NCI-H1436 (cell line): ENCODE measurements at places on chromosomes 1 and 21.

DNA sequence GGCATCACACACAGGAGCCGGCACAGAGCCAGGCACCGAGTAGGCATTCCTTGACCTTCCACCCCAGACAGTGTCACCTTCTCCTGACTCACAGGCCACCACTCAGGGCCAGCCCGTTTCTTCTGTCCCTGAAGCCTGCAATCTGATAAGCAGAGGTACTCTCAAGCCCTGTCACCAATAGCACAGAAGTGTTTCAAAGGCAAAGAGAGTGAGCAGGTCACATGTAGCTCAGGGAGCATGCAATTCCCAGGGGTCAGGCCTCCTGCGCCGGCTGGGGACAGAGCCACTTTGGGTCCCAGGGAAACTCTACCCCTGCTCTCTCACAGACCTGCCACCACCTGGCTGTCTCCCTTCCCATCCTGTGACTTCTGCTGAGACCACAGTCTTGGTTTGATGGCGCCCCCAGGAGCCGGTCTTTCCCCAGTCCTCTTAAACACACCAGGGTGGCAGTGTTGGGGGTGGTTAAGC is 13.2 kb downstream of the CAPN9 start:
- peak; percentile 73 for DNase-seq

GRCh38 chr1:146007489-146008133 is 11.2 kb upstream of the TXNIP start:
- no peak for DNase-seq

DNA sequence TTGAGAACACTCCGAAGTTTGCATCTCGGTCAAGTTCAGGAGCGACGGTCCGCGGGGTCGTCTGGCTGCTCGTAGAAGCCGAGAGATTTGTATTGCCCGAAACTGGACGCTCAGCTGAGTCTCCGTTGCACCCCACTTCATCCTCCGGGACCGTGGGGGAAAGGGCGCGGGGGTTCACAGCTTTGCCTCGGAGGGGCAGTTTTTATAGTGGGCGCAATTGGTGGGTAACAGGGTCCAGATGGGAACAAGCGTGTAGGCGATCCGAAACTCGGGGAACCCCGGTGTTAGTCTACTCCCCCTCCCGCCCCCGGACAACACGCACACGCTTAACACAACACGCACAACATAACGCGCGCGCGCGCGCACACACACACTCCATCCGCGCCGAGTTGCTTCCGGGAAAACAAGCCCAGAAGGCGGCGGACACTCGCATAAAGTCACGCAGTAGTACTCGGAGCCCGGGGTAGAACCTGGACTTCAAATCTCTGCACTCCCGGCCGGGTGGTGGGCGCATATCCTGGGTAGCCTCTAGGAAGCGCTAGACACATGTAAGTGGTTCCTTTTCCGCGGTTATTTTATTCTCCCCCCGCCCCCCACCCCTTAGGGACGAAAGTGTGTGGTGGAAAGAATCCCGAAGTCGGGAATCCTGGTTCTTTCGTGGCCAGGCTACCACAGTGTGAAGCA is 1.1 kb upstream of the JUN start:
- peak; percentile 24 for DNase-seq

- DNase-seq, result no peak
These were observed 5.0 kb upstream of the ADAMTS1 start for GRCh38 chr21:26850116-26850643.

DNA sequence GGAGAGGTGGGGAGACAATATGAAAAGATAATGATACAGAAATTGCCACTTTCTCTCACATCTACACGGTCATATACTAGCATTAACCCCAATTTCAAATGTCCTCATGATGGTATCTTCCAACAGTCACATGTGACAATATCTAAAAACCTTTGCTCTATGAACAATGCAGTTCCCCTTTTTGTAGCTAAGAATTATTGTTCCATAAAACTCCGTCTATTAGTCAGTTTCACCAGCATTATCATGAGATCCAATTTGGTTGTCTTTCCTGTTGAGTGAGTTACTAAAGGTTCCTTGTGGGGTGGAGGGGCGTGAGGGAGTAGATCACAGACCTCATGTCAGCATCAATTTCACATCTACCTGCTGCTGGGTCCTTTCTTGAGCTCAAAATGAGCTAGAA is 1.7 kb downstream of the TIAM1 start:
- no peak for DNase-seq

DNA sequence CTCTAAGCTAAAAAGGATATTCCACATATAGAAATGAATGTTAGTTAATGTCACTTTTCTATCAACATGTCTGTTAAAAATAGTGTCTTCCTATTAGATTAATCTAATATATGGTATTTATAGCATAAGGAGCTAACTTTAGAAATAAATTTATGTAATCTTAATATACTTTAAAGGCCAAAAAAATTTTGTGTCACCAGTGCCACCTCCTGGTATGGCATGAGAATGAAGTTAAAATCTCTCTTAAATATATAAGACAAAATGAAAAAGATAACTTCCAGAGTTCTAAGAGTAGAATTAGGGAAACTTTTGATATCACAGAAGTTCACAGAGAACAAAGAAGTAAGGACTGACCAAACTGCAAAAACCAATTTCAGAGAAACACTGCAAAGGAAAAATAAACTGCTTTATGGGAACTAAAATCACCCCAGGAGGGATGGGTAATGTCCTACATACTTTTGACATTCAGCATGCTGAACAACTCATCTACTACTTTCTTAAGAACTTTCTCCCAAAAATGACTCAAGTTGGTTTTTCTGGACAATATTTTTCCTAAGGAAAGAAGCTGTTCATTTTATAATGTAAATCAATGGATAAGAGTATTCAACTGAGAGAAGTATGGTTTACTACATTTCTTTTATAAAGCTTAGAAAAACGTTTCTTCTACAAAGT is 82.8 kb downstream of the TRIM33 start:
- no peak for DNase-seq

DNA sequence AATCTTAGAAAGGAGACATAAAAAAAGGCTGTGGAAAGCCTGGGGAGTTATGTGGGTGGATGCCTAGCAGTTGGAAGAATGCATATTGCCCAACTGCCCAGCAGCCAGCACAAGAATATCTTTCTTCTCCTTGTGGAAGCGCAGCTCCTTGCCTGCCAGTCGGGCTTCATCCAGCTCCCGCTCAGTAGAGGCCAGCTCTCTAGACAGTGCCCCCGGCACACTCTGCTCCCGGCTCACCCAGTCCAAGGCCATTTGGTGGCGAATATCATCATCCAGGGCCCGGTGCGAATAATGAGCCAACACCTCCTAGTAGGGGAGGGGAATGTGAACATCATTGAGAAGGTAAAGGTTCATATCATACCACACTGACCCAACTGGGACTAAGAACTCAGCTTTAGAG is 9.0 kb upstream of the RBM8A start:
- DNase-seq, result no peak

GRCh38 chr1:212242985-212243308 is 42.3 kb upstream of the PPP2R5A start:
- DNase-seq, result no peak

DNA sequence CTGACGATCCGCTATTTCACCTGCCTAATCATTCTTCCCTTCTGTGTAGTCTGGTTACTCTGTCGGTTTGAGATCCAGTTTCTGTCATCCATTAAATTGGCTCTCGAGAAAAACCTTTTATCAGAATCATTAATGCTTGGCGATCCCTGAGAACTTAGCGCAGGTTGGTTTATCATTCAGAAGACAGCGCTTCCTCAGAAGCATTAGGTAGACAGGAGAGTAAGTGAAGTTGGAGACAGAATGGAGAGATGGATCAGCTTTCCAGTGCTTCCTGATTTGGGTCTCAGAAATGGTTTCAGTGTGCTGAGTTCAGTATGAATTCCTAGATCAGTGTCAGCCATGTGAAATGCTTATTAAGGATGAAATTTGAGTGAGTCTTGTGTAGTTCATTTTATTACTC is 1.3 kb downstream of the USP1 start:
- no peak for DNase-seq

GRCh38 chr21:29104239-29104708 is 26.2 kb upstream of the MAP3K7CL start:
- no peak for DNase-seq

DNA sequence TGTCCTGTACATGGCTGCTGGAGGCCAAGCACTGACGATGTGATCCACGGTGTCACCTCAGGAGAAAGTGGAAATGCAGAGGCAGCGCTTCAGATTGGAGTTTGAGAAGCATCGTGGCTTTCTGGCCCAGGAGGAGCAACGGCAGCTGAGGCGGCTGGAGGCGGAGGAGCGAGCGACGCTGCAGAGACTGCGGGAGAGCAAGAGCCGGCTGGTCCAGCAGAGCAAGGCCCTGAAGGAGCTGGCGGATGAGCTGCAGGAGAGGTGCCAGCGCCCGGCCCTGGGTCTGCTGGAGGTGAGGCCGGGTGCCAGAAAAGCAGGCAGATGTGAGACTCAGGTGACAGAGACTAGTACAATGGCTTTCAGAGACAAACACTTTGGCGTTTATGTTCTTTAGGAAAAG is 7.7 kb downstream of the TRIM58 start:
- no peak for DNase-seq

- DNase-seq, result no peak
These were observed 41.8 kb upstream of the USP25 start for GRCh38 chr21:15688016-15688415.

DNA sequence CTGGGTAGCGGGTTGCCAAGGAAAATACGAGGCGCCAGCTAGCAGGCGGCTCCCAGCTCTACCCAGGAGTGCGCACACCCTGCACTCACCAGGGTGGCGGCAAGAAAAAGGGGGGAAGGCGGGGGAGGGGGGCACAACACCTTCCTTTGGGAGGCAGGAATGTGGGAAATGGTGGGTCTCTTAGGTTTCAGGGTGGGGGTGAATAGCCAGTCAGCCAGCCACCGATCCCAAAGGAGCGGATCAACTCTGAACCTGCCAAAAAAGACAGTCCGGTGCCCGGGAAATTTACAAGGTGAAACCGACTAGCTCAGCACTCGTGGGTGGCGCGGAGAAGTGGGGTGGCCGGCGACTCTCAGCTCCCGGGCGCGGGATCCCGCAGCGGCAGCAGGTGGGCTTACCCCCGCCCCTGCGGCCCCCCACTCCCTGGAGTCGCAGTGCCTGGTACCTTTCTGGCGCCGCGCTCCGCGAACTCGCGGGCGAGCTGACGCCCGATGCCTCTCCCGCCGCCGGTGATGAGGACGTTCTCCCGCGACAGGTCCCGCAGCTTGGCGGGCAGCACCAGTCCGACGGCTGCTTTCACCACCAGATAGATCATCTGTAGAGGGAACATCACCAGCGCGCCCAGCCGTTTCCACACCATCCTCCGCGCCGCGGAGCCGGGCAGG is 1.2 kb downstream of the DHRS3 start:
- DNase-seq, result no peak

- DNase-seq, result no peak
These were observed 15.8 kb downstream of the MYBPH start for GRCh38 chr1:203159844-203160243.

GRCh38 chr21:43997766-43998742 is 14.1 kb upstream of the TRAPPC10 start:
- no peak for DNase-seq

DNA sequence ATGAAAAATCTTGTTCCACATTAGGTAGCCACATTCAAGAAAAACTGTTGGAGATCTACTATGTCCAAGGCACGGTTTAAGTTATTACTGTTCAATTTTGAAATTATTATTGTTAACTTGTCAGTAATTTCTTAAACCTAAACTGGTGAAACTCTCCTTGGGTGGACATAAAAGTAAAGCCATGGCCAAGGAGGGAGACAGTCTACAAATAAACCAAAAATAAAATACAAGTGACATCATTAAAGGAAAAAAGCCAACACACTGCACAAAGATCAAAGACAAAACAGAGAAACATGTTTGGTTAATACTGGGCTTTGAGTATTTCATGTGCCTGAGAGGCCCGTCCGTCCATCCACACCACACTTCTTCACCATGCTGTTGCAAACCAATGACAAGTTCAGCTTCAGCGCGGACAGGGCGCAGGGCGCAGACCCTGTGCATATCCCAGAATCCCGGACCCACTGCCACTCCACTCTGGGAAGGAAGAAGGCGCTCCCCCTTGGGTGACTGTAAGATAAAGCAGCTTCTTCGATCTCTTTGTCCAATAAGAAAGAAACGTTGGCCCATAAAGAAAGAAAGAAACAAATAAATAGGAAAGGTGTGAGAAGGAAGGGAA is 918 bp upstream of the RASAL2 start:
- no peak for DNase-seq

GRCh38 chr1:36369061-36369861 is 16.5 kb downstream of the STK40 start:
- peak; percentile 71 for DNase-seq

DNA sequence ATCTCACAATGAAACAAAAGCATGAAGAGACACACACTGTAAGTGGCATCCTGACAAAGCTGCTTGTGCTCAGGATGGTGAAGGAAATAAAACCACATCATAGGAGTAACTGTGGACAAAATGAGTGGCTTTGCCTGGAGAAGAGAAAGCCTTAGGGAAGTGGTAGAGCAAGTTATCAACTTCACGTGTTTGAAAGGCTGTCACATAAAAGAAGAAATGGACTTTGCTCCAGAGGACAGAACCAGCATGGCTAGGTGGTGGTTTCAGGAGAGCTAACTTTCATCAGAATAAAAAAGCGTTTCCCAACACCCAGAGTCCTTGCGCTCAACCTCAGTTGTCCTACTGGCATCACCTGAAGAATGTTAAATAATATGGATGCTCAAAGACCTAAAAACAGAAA is 139.9 kb downstream of the SETD4 start:
- DNase-seq, result no peak

GRCh38 chr1:26768755-26769154 is 19.0 kb upstream of the PIGV start:
- no peak for DNase-seq

- peak; percentile 55 for DNase-seq
These were observed at the start of the genes NIT1 and PFDN2 for GRCh38 chr1:161117759-161118581. Gene NIT1 (plus strand): TSS chr1:161118105. CDS start chr1:161118177, 72 bp downstream. Gene PFDN2 (minus strand): TSS chr1:161118037. CDS start chr1:161118026, 11 bp downstream.

- no peak for DNase-seq
These were observed 8.4 kb downstream of the ENO1 start for GRCh38 chr1:8870103-8870502.

DNA sequence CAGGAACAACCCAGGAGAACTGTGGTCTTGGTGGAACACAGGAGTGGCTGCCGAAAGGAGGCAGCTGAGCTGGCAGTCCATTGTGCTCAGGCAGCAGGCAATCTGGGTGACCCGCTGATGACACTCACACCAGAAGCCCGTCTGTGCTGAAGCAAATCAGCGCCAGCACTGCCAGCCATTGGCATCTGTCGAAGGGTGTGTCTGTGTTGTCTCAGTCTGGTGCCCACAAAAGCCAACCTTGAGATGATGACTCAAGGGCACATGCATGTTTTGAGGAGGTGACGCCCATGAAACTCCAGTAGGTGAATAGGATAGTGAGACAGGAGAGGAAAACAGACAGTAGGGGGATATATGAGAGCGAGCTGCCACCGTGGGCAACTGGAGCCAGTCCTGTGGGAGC is 167.3 kb downstream of the KAZN start:
- no peak for DNase-seq

- no peak for DNase-seq
These were observed 356.6 kb downstream of the HHAT start for GRCh38 chr1:210685295-210685650.
